Kasumi-1 (cell line): ENCODE measurements at places on chromosomes 6 and 20.
A peak's percentile ranks its signal among the peaks of the same experiment; 100 is the strongest.

DNA sequence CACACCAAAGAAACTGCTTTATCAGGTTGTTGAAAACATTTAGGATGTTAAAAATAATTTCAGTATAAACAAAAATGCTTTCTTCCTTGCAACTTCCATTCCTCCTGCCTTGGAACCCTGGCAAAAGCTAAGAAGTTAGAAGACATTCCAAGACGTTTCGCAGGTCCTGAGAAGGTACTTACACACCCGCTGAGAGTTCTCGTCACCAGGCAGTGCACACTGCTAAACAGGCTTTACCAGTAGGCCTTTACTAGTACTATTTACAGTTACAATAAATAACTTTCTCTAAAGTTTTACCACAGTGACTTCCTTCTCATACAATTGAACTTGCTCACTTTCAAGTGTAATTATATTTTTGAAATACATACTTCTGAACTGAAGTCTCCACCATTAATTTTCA lies 81.4 kb upstream of the RPS6KA2 start:
- no peak for DNase-seq

DNA sequence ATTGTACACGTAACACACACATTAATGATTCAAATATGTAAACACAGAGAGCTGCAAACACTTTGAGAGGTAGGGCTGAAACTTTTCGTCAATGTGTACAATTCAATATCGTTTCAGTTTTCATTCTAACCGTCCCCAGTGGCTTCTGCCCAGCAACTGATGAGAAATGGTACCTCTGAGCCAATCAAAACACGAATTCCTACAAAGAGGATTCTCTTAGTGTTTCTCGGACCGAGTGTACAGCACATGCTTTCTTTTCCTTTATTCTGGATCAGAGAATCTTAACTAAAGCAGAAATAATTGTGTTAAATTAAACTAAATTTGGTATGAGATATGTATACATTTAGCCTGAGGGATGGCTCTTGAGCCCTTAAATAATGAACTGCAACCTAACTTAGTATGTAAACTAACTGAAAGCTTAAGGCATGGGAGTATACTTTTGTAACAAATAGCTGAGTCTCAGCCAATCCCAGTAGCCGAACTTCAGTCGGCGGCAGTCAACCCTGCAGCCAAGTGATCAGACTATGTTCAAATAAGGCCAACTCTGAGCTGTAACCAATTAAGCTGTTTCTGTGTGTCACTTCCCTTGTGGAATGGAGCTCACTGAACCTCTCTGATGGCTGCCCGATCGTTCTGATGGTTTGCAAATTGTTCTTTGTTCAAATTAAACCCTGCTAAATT lies 16.1 kb downstream of the BTN2A1 start:
- peak; percentile 98 for DNase-seq

GRCh38 chr20:17601957-17602356 lies 32.1 kb downstream of the DSTN start:
- no peak for DNase-seq

DNA sequence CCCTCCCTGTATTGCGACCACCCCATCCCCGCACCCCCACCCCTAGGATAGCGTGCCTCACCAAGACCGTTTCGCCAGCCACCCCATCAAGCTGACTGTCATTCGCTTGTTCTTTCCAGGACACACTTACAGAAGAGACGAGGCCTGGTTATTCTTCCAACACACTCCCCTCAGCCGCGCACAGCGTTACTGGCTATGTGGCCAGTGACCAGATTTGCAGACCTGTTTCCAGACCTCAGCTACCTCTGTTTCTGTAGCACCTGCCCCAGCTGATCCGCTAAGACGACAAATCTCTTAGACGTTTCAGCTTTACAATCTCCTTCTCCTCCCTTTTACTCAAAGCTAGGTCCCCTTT lies 26.1 kb downstream of the HLA-F start:
- no peak for DNase-seq

DNA sequence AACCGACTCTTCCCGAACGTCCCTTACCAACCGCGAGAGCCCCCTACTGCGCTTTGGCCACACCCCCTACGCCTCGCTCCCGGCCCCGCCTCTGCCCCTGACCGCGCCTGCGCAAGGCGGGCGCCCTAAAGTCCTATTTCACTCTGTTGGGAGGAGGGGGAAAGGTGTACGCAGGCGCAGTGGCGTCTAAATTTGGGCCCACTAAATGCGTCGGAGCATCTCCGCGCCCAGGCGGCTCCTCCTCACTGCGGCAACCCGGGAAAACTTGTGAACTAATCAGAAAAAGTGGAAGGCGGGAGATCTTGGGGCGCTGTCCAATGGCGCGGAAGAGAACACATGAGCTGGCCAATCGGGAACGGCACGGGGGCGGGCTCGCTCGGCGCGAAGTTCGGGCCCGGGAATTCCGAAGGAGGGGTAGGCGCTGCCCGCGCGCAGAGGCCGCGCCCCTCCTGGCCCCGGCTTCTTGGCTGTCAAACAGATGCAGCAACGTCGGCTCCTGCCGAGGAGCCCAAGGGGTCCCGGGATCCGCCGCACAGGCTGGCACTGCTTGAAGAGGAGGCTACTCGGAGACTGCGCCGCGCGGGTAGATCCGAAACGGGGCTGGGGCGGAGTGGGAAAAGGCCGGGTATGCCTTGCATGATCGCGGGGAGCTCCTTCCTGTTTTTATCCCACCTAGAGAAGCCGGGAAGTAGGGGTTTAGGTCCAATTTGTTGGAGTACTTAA lies at the start of gene TCF19:
Gene TCF19 (plus strand): TSS at position 450 of the 723 bp plus-strand sequence. CDS start 881 bp downstream, outside the sequence.
- peak; percentile 99 for DNase-seq

GRCh38 chr20:37759052-37759553 lies 65.3 kb downstream of the CTNNBL1 start:
- DNase-seq, result no peak
